WERI-Rb-1 (cell line): ENCODE measurements at places on chromosomes 6 and 20.
A peak's percentile ranks its signal among the peaks of the same experiment; 100 is the strongest.

- DNase-seq, result no peak
Measured at GRCh38 chr6:166716910-166717617, 90.0 kb upstream of the RPS6KA2 start.

- no peak for DNase-seq
Measured at GRCh38 chr6:15384901-15385300, 139.0 kb downstream of the JARID2 start.

- no peak for DNase-seq
Measured at GRCh38 chr6:80640176-80640575, 533.7 kb downstream of the BCKDHB start.

DNA sequence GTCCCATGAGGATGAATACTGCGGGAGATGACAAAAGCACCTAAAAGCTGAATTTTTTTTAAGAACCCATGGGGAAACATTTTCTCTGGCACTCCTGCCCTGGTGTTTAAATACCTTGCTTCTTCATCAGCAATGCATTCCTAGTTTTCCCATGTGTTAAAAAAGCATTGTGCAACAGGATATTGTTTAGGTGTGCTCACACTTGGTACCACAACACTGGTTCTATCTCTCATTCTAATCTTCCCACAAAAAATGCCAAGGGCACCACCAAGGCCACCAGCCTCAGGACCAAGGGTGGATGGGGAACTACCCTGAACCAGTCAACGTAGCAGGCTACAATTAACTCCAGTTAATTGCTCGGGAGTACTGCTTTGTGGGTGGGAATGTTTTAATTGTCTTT is 50.9 kb downstream of the ALDH5A1 start:
- no peak for DNase-seq

DNA sequence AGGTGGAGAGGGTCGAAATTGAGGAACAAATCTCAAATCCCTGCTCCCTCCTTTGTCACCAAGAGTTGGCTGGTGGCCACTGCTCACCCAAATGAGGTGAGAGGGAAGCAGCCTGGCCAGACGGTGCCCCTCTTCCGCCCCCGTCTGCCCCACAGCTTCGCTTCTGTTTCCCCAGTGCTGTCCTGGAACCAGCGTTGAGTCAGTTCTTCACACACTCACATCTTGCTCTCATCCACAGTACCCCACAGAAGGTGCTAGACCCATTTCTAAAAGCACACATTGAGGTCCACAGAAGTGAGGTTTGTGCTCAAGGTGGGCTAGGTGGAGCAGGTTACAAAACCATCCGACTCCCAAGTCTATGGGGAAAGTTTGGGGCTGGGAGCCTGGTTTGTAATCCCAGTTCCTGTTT is 3.8 kb downstream of the CEBPB start:
- DNase-seq, result no peak

DNA sequence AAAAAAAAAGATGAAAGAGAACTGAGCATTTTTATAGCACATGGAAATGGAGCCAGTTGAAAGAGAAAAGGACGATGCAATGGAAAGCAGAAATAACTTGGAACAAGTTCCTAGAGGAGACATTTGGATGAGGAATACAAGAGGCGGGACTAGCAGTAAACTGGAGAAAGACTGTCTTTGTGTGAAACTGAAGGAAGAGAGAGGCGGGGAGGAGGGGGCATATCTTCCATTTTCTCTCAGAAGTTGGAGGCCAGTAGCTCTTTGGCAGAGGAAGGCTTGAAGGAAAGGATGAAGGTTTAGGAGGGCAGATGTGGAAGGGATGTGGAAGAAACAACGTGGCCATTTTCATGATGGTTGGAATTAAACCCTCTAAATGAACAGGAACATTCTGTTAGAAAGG is 33.0 kb upstream of the ADGRF1 start:
- no peak for DNase-seq

DNA sequence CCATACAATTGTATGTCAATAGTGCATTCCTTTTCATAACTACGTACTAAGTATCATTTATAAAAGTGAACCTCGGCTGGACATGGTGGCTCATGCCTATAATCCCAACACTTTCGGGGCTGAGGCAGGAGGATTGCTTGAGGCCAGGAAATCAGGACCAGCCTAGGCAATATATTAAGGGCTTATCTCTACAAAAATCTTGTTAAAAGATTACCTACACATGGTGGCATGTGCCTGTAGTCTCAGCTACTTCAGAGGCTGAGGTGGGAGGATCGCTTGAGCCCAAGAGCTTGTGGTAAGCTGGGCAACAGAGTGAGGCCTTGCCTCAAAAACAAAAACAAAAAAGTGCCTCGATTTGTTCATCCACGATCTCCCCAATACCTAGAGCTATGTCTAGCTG is 449.7 kb upstream of the SULF2 start:
- DNase-seq, result peak; percentile 70

GRCh38 chr20:32621891-32622584 is 36.9 kb upstream of the NOL4L start:
- peak; percentile 86 for DNase-seq

GRCh38 chr20:47241345-47241781 is 115.1 kb downstream of the ZMYND8 start:
- DNase-seq, result no peak

- DNase-seq, result no peak
Measured at GRCh38 chr6:129212081-129212480, 329.1 kb downstream of the LAMA2 start.

DNA sequence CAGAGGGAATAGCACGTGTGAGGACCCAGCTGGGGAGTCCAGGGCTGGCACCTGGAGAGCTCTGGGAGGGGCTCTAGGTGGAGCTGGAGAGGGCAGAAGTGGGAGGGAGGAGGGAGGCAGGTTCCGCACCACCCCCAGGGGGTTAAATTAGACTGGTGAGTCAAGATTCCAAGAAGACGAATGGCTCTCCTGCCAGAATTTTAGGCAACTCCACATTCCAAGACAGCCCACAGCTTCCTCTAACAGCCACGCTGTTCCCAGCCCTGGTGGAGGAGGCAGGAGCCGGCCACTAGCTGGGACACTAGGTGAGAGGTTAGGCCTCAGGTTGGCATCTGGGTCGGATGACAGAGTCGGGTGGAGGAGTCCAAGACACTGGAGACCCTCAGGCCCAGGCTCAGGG is 60.2 kb downstream of the TFAP2C start:
- DNase-seq, result no peak

GRCh38 chr6:136288566-136289326 is 900 bp downstream of the BCLAF1 start:
- peak; percentile 63 for DNase-seq

GRCh38 chr6:138371720-138372119 is 6.0 kb upstream of the SMIM28 start:
- peak; percentile 48 for DNase-seq

DNA sequence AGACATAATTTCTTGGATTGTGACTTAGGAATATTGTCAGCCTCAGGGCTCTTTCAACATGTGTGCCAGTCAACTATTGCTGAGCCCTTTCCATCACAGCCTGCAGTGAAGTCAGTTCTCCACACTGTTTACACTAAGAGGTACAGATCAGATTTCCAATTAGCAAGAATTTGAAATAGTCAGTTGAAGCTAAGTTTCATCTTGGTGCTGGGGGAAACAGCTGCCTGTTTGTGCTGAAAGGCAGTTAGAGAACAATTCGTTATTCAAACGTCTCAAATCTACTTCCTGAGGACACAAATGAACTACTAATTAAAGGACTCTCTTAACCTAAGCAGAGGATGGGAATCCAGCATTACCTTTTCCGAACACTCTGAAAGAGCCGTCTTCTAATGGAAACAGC is 25.9 kb downstream of the ADGRF1 start:
- no peak for DNase-seq

DNA sequence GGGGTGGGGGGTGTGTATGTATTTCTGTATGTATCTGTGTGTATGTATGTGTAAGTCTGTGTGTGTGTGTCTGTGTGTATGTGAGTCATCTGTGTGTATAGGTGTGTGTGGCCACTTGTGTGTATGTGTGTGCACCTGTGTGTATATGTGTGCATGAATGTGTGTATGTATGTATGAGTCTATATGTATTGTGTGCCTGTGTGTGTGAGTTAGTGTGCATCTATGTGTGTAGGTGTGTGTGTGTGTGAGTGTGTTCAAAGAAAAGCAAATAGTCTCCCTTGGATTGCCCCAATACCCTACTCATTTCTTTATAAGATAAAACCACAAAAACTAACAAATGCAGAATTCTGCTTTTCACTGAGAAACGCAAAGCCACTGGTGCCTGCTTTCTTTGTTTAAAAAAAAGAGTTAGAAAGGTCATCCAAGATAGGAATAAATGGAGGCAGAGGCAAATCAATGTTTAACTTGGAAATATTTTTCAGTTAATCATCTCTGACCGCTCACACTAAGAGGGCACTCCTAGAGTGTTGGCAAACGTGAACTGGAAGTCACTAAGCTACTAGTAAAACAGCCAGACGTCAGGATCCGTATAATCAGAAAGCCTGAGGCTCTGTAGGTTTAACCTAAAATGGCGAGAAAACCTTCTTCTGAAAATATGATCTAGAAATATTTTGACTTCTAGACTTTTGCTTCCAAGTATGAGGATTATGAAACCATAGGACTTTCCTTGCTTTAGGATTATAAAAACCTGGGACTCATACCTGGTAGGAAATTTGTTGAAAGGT is 37.4 kb upstream of the JAG1 start:
- no peak for DNase-seq

DNA sequence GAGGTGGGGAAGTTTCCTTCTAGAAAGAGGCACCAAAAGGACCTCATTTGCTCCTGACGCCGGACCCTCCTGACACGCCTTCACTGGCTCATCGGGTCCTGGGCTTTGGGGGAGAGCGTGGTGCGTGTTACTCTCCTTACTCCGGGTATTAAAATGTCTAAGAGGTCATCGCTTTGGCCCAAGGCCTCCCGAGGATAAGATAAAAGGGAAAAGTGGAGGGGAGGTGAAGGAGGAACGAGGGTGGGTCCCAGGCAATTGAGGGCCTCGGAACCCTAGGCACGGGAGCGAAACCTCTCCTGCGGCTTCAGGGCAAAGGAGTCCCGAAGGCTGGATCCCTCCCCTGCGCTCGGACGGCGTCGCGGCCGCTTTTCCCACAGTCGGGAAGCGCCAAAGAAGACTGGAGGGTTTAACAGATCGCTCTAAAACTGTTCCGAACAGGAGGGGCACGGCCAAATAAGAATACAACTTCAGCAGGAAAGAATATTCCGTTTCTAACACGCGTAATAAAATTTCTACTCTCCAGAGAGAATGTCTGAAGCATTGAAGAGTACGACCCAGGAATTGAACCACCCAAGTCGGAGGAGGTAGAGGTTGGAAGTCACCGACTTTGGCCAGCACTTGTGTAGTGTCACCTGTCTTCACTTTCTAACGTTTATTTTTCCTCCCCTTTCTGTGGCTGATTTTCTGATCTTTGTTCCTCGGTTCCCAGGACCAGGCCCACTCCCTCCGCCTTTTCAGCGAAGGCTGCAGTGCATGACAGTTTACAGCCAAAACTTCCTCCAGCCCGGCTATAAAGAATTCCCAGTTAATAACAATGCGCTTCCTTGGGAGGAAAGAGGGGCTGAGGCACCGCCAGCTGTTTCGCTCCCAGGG is 2.1 kb upstream of the TBXT start:
- no peak for DNase-seq
